ENCODE measurements at places on chromosomes 3 and 15.

- no peak for DNase-seq
These were observed 32.4 kb upstream of the ALDH1A3 start for GRCh38 chr15:100847194-100847593.

GRCh38 chr15:80087104-80087503, 27.6 kb downstream of the ZFAND6 start:
- DNase-seq = no peak

DNA sequence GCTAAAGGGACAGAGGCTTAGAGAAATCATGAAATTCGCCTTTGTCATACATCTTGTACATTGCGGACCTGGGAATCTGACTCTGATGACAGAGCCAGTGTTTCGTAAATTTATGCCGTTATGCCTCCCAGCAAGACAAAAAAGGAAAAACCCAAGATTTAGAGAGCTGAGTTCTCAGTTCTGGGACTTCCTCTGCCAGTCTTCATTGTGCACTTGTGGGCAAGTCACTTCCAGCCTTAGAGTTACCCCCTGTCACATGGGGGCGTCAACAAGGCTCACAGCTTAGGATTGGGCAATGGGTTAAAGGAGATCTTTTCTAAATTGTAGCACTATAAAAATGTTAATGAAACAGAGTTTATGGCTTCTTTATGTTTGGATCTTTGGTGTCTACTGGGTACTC, 41.9 kb upstream of the MITF start:
- no peak for DNase-seq

GRCh38 chr15:89774492-89774891, 1.6 kb upstream of the MESP2 start:
- DNase-seq = no peak

GRCh38 chr3:159964166-159964973, 24.3 kb upstream of the IL12A start:
- DNase-seq = no peak

GRCh38 chr3:165504554-165504953, 308.4 kb upstream of the SLITRK3 start:
- DNase-seq = no peak

DNA sequence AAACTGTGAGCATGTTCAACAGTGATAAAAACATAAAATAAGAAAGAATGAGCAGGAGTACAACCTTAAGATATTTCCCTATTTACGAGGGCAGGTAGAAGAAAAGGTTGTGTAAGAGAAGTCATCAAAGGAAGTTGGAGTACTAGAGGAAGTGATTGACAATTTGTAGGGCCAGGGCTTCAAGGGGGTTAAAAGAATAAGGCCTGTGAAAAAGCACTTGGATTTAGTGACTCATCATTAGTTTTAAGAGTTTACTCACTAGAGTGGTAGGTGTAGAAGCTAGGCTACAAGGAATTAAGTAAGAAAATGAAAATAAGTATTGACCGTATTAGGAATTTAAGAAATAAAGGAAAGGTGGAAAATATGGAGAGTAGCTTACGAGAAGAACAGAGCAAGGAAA, 23.6 kb downstream of the KCNMB3 start:
- DNase-seq = no peak

- no peak for DNase-seq
These were observed 31.6 kb upstream of the NUDT16 start for GRCh38 chr3:131349946-131350347.

- DNase-seq = no peak
These were observed 42.1 kb downstream of the FBLN2 start for GRCh38 chr3:13590841-13591520.

- no peak for DNase-seq
These were observed 99.5 kb upstream of the KCNMB2 start for GRCh38 chr3:178436773-178437172.

DNA sequence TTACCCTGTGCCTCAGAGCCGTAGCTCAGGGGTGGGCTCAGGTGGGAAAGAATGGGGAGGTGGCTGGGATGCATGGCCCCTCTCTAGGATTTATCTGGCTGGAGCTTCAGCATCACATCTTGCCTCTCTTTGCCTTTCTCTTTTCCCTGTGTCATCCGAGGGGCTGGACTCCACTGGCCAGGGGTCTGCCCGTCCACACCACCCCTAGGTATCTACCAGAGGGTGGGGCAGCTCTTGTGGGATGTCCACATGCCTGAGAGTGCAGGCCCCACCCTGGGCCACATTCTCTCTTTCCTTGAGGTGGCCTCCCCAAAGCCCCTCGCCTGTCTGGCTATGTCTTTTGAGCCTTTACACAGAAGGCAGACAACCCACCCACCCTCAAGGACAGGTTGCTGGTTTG, 37.2 kb downstream of the PXYLP1 start:
- peak; percentile 55 for DNase-seq

DNA sequence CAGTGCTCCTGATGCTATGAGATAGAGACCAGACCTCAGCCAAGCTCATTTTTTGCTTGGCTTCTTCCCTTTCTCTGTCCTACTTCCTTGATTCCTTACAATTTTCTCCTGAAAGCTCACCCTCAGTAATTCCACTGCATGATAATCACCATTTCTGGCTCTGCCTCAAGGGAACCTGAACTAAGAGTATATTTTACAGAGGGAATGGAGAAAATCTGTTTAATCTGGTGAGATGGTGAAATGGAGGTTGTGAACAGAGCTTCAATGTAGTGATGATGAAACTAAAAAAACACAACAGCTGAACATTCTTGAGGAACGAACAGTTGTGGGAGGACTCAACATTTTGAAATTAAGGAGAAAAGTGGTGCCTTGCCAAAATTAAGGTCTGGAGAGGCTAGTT, 16.3 kb downstream of the HHLA2 start:
- DNase-seq = no peak

- DNase-seq = no peak
These were observed 5.6 kb downstream of the TMEM40 start for GRCh38 chr3:12753275-12754028.

DNA sequence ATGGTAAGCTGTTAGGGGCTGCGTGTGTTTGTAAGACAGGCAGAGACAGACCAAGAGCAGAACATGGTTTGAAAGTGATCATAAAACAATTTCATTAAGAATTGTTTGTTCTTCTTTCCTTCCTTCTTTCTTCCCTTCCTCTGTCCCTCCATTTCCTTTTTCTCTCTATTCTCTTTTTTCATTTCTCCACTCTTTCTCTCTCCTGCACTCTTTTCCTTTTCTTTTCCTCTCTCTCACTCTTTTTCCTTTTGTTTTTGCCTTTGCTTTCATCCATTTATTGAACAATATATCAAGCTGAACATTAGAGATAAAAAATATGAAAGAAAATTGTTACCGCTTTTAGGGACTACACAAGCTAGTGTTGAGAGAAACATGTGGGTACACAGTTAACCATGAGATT, 62.2 kb upstream of the GOLIM4 start:
- no peak for DNase-seq

GRCh38 chr3:142724682-142725356, 985 bp downstream of the TRPC1 start:
- DNase-seq = peak; percentile 79

DNA sequence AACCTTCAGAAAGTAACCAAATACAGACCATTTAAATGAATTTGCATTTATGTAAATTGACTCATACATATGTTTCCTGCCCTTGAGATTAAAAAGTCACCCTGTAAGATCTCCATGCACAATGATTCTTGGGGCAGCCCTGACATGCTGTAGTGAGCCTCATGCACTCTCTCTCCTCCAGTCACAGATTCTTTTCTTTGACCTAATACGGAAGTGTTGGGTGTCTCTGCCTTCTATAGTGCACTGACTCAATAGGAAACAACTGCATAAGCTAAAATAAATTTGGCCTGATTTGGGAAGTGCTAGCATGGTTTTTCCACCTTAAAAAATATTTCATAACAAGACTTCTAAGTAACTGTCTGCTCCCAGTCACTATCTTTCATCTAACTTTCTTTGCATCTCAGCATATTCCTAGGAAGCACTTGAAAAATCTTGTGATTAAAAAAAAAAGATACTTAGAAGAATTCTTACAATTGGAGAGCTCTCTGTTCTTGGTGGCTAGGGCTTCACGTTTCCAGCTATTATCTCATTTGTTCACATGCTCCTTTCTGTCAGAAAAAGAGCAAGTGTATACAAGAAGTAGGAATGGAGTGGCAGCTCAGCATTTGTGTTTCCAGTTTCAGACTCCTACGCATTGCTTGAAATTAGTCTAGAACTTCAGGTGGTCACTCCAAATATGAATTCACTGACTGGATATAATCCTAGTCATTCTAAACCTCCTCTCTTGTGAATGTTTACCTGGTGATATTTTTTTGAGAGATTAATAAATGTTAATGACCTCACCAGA, 207.9 kb upstream of the COL8A1 start:
- DNase-seq = no peak

- no peak for DNase-seq
These were observed 568.6 kb downstream of the TAFA4 start for GRCh38 chr3:68363796-68364195.

DNA sequence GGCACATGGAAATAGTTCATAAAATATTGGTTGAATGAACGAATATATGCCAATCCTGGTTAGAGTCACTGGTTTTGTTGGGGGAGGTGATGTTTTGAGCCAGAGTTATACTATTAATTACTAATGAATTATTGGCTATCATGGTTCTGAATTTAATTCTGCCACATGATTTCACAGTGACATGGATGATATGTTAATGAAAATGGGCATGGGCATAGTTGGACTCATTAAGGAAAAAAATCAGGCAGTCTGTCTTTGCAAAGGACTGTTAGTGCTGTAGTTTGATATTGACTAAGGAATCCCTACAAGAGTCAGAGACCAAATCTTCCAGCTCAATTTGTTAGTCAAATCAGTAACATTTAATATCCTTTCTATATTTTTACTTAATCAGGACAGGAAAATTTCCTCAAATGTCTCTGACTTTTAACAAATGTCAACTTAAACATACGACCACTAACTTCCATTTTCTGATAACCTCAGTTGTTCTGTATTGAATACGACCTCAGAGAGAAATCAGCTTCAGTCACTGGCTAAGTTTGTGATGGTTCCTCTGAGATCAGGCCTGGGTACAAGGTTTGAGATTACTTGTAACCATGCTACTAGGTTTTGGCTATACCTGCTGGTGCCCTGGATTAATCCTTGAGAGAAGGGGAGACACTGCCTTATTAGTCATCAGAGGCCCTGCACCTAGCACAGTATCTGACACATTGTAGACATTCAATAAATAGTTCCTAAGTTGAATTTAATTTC, 13.3 kb downstream of the NFKBIZ start:
- no peak for DNase-seq

GRCh38 chr15:71148048-71148447, 32.8 kb downstream of the THSD4 start:
- no peak for DNase-seq

GRCh38 chr3:153657046-153657445, 464.1 kb upstream of the ARHGEF26 start:
- DNase-seq = no peak

DNA sequence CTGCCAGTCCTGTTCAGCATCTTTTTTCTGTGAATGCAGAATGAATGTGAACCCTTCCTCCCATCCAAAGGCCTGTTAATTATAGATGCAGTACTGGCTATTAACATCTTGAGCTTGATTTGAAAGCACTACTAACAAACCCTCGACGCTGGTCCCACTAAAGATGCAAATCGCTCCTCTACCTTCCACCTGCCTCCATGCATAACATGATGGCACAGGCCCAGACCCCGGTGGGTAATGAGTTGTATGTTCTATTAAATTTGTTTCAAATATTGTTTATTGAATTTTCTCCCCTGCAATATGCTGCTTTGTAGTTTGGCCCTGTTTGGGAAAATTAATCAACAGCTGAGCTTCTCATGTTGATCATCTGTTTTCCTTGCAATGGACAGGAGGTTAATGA, 69.3 kb downstream of the RAB11A start:
- no peak for DNase-seq

All from left forelimb (tissue), 1 donor.